ENCODE measurements at places on chromosomes 3 and 15. TPM values are rescaled to one million over a fixed set of nuclear protein-coding genes. Genes with fewer than 3 reads are reported as not detected.

- peak; percentile 60 for DNase-seq
Measured at GRCh38 chr3:138089091-138089490, 26.3 kb downstream of the DZIP1L start.

GRCh38 chr15:89112341-89112971, 24.2 kb downstream of the ABHD2 start:
- no peak for DNase-seq

DNA sequence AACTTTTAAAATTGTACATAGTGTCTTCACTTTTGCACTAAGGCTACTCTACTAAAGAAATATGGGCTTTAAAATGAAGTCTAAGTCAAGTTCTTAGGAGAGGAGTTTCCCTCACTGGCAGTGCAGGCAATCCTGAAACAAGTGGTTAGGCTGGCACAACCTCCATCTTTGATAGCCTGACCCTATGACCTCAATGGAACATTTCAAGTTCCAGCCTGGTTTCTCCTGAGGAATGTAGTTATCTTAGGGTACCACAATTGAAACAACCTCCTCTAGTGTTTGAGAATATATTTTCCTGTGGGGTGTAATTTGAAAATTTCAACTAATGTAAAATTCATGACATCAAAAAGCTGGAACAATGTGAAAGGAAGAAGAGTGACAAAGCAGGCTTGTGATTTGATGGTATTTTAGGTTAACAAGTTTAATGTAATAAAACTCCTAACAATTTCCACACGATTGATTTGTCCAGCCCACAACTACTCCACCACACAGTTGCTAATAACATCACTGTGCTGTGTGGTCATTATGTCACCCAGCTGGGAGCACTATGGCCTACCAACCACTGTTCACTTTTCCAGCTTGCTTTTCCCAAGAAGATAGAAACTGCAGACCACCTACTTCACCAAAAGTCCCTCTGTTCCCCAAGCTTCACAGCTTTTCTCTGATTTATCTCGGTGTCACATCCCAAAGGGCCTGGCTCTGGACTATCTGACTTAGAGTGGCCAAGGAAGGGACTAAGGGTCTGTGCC, 1.8 kb downstream of the WWTR1 start:
- DNase-seq, result peak; percentile 25

- DNase-seq, result no peak
Measured at GRCh38 chr3:151878465-151878864, 5.0 kb downstream of the SUCNR1 start.

DNA sequence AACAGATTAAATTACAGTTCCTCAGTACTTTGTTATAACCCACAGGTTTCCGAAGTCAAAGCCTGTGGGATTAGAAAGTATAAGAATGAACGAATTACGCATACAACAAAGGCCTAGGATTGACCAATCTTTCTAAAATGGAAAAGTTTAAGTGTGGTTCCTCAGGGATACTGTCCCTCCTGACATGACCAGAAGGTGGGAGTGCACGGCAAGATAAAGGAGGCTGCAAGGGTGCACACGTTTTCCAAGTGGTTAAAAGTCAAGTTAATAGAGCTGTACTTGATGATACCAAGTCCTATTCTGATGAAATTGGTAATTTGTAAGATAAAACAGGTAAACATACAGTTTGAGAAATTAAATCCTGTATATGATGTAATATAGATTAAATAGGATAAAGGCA, 96.2 kb downstream of the ALDH1A2 start:
- no peak for DNase-seq

The CNTN4 gene
- total RNA-seq, result not detected

The ERICH6 gene
- total RNA-seq, result not detected

The ISLR gene
- total RNA-seq, result 5.2 TPM

The SPTBN5 gene
- total RNA-seq, result 0.36 TPM
